Type B pancreatic cell (in vitro differentiated cells): ENCODE measurements at places on chromosomes 3 and 15. TPM values are rescaled to one million over a fixed set of nuclear protein-coding genes. Genes with fewer than 3 reads are reported as not detected.

- no peak for DNase-seq
These were observed 68.4 kb downstream of the WHAMM start for GRCh38 chr15:82877825-82878224.

GRCh38 chr3:105845488-105845887, 23.3 kb downstream of the CBLB start:
- DNase-seq, result no peak

DNA sequence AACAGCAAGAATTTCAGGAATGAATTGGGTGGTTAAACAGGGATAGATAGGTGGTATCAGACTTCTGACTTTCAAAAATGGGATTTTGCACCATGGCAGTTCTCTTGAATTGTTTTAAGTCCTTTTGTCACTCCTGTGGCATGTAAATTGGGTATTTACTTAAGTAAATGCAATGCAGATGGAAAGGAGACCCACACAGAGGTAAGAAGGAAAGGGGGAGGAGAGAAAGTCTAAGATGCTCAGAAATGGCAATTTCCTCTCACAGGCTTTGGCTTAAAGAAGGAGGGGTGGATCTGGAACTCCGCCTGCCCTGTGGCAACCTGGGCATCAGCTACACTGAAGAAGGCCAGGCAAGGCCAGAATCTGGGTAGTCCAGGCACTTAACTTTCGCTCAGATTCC, 197.1 kb upstream of the UBE2E1 start:
- no peak for DNase-seq

DNA sequence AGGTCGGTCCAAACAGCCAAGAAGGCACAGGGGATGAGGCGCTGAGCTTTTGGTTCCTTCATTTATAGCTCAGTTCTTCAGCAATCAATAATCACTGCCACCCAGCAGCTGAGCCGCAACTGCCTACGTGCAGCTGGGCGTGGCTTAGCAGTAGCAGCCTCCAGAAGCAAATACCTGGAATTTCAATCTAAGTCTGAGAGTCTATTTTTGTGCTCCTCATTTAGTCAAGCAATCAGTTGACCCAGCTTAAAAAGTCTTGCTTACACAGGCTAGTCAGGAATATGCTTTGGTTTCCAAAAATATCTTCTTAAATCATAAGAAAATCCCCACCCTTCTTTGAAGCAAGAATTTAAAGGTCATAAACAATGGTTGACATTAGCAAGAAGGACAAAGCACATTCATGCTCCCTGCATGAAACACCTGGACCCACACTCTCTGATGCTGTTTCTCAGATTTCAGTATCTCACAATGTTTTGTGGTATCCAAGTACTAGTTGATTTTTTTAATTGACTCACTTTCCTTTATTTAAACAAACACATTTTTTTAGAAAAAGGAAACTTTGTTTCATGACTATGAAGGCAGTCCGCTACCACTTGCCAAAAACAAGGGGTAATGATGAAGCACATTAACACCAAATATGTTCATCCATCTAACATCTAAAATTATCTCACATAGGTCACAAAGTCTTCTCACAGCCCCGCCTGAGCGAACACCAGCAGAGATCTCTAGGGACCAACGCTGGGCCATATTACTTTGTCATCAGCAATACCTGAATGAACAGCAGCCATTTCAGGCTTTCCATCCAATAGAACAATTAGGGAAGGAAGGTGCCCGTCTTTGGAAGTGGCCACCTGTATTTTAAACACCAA, 106.1 kb downstream of the OXNAD1 start:
- no peak for DNase-seq

GRCh38 chr3:150577855-150578254, 25.3 kb upstream of the SELENOT start:
- DNase-seq, result no peak

GRCh38 chr15:41778521-41778920, 4.2 kb downstream of the MAPKBP1 start:
- no peak for DNase-seq

DNA sequence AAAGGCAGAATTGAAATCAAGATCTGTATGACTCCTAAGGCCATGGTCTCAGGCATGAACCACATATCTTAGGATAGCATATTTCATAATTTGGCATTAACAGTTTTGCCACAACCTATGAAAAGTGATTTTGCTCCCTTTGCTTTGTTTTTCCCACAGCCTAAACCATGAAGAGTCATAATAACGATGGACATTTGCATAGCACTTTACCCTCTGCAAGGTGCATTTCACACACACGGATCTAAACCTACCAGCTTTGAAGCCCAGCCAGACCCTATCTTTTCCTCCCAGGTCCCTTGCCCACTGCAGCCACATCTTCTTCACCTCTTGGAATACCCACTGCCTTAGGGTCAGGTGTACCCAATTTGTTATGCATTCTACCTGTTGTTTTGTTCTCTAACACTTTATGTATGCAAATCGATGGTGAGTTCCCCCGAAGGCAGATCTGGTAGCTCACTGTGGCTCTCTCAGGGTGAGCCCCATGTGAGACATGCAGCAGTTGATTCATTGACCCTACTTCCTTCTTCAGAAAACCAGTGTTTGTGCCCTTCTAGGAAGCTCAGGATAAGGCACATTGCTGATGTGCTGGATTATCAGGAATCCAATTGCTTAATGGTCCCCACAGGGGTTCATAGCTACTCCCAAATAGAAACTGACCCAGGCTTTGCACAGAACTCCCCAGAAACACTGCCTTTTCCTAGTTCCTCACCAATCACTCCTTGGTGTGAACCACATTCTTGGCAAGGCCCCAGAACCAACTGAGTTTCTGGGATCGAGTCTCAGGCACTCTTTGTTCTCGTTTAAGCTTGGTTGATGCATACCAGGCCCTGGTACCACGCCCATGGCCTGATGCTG, 8.7 kb downstream of the ARHGAP31 start:
- DNase-seq, result no peak

DNA sequence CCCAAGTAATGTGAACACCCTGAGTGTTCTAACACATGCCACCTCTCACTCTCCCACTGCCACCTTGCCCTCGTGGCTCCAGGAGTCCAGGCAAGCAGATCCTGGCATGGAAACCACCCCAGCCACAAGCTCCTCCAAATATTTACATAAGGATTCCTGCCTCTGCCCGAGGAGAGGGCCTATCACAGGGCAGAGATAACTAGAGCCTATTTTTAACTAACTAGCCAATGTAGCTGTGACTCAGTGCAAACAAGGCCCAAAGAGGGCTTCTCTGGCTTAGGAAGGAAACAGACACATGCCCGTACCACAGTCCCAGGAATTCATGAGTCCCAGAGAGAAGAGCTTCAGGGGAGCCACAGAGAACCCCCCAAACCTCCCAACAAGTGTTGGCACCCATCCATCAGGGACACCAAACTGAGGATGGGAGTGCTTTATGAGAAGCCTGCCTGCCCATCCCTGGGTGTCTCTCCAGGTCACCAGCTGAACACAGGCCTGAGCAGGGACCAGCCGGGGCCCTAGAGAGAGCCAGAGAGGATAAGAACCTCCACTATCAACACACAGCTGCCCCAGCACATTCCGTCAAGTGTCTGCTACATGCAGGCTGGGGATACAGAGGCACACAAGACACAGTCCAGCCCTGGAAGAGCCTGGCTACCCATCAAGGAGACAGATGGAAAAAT, 9.2 kb downstream of the FYCO1 start:
- no peak for DNase-seq

- no peak for DNase-seq
These were observed 10.8 kb upstream of the BNIP2 start for GRCh38 chr15:59699810-59700431.

- no peak for DNase-seq
These were observed 457.8 kb downstream of the IL5RA start for GRCh38 chr3:2652386-2652785.

ADAMTS17 gene
- total RNA-seq, result 18.3 and 23.1 TPM in 2 replicates
